ENCODE measurements at places on chromosomes 1 and 21.
A peak's percentile ranks its signal among the peaks of the same experiment; 100 is the strongest.

- DNase-seq: no peak
Observed at GRCh38 chr1:215166886-215167285, 84.3 kb downstream of the KCNK2 start.

DNA sequence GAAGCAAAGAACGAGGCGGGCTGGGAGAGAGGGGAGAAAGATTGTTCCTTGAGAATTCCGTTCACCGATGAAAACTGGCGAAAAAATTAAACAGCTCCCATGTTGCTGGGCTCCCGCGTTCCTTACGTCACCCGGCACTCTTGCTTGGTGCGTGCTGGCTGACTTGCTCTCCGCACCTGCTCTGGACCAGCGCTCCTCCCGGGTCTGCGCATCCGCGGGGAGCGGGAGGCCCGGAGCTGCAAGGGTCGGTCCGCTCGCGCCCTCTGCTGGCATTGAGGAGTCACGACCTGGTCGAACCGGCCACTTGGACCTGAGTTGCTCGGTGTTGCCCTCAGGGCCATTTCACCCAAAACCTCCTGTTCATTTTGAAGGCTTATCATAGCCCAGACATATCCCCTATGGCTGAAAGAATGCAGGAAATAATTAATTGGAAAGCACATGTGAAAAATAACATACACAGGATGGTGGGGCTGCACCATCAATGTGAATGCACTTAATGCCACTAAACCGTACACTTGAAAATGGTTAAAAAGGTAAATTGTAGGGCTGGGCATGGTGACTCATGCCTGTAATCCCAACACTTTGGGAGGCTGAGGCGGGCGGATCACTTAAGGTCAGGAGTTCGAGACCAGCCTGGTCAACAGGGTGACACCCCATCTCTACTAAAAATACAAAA, 98.9 kb upstream of the BACE2 start:
- peak; percentile 81 for DNase-seq

DNA sequence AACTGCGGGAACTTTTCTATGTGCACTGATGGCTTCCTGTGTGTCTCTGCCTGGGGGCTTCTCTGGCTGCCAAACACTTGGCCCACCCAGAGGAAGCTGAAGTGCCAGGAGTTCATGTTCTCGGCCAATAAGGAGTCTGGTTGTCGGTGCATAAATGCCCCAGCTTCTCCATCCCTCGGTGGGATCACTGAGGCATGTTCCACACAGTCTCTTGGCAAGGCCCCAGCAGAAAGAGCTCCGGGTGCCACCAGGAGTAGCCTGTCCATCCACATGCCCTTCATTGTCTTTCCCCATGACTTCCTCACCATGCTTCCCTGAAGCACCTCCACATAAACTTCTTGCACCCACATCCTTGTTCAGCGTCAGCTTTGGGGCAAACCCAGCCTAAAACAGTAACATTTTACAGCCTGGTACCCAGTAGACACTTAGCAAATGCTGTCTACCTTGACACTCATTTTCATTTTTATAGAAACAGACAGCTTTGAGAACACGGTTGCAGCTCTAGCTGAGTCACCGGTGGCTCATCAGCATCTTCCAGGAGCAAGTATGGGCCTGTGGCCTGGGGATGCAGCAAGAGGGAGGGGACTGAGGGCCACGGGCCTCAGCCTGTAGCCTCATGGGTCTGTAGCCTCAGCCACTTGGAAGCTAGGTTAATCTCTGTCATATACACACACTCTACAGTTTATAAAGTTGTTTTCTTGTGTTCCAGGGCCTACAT, 14.8 kb upstream of the CDCP2 start:
- DNase-seq: peak; percentile 76

DNA sequence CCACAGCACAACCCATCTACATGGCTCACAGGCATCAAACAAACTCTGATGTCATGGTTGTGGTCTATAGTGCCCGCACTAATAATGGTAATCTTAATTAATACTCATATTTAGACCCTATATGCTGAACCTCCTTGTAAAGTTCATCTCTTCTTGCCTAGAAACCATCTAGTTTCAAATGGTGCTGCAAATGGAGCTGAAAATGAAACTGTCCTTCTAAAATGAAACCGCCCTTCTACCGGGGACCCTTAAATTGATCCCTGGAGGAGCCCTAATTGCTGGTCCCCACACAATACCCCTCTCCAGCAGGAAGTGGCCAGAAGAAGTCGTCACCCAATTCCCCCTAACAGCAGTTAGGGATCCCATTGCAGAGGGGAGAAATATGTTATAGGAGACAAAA, 612.6 kb downstream of the MRPL39 start:
- DNase-seq: no peak
